GM04503 (cell line): ENCODE measurements at places on chromosomes 7 and 10.
A peak's percentile ranks its signal among the peaks of the same experiment; 100 is the strongest.

- DNase-seq = no peak
Measured at GRCh38 chr10:15352836-15353235, 18.3 kb downstream of the FAM171A1 start.

- DNase-seq = no peak
Measured at GRCh38 chr7:44290252-44290620, 35.2 kb downstream of the CAMK2B start.

DNA sequence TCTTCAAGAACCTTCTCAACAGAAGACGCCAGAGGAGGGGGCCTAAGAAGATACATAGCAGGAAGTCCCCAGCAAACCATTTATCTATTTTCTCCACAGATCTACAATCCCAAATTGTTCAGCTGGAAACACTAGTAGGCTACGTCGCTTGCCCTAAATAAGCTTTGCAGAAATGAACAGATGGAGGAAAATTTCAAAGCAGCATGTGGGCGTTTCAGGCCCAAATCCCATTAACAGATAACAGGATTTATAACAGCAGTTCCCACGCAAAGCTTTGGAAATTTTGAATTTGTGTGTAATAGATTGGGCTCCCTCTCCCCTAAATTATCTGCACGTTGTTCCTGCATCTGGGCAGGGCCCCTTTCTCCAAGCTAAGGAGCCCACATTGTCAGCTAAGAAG is 60.6 kb upstream of the FRMD4A start:
- no peak for DNase-seq

- DNase-seq = no peak
Measured at GRCh38 chr10:120555842-120556532, 99.0 kb downstream of the PLPP4 start.

GRCh38 chr7:131518626-131519025 is 37.8 kb downstream of the PODXL start:
- no peak for DNase-seq

GRCh38 chr10:33921970-33922605 is 587.6 kb upstream of the NRP1 start:
- DNase-seq = no peak

- no peak for DNase-seq
Measured at GRCh38 chr7:24419511-24419910, 135.5 kb downstream of the NPY start.

DNA sequence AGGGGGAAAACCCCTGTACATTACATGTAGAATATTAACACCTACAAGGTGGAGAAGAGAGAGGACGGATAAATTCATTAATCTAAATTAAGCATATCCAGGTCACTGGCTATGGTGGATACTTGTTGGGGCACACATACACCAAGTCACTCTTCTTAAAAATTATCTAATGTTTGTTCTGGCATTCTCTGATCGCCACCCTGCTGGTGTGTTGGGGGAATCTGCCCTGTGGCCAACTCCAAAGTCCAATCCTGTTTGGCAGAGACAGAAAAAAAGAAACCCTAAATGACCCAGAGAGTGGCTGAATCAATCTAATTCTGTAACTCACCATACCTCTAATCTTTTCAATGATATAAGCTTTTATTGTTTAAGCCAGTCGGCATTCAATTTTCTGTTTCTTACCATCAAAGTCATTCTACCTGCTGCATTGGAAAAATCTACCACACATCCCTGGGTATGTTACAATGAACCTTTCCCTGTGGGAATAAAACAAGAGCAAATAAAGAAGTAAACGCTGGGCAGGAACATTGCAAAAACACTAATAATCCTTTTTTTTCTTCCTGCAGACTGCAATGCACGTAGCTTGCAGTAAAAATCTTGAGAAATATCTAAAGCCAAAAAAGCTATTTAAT is 34.2 kb downstream of the ELMO1 start:
- no peak for DNase-seq

- peak; percentile 29 for DNase-seq
Measured at GRCh38 chr10:78552261-78552811, 516.4 kb upstream of the ZMIZ1 start.

- no peak for DNase-seq
Measured at GRCh38 chr10:20040012-20040411, 223.8 kb downstream of the PLXDC2 start.

DNA sequence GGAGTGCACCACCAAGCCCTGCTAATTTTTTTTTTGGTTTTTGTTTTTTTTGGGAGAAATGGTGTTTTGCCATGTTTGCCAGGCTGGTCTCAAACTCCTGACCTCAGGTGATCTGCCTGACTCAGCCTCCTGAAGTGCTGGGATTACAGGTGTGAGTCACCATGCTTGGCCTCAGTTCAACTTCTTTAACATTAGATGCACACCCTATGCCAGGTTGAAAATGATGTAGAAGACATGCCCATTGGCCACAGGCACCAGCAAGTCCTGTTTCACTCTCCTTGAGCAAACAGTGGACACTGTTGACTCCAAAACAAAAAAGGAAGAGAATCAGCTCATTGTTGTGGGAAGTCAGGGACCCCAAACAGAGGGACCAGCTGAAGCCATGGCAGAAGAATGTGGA is 1205.3 kb downstream of the REEP3 start:
- DNase-seq = no peak

- no peak for DNase-seq
Measured at GRCh38 chr10:91313-91712, 42.2 kb upstream of the TUBB8 start.

- no peak for DNase-seq
Measured at GRCh38 chr10:66746711-66747110, 179.1 kb upstream of the LRRTM3 start.

- DNase-seq = no peak
Measured at GRCh38 chr10:113130014-113130641, 180.1 kb downstream of the TCF7L2 start.

DNA sequence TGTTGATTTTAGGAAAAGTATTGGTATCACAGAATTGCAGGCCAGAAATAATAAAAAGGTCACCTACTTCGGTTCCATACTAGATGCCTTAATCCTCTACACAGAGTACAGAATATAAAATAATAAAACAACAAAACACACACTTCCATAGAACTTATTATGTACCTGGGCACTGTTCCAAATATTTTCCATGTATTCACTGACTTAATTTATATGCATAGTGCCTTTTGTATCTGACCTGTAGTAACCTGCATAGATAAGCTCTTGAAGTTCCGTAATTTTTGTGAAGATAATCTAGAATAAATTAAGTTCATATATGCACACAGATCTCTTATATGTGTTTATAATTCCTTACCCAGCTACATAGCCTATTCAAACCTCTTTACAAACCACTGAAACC is 78.3 kb downstream of the RAPGEF5 start:
- DNase-seq = no peak

DNA sequence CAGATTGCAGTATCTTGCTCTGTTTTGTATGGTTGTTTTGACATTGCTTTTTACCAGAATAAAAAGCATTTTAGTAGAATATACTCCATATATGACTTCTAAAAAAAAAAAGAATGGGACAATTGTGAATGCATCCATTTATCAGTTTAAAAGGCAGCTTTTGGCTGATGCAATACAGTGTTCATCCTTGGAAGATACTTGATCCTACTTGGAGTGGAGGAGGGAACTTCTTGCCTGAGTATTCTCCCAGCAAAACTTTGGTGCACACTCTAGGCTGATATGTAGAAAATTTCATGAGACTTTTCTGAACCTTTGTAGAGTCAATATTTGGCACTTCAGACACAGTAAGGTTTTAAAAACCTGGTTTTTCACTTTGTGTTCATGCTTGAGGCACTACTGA is 40.2 kb downstream of the WDR11 start:
- no peak for DNase-seq

- DNase-seq = no peak
Measured at GRCh38 chr10:117718986-117719920, 176.7 kb downstream of the EMX2 start.

- no peak for DNase-seq
Measured at GRCh38 chr7:11749629-11750028, 82.4 kb downstream of the THSD7A start.

DNA sequence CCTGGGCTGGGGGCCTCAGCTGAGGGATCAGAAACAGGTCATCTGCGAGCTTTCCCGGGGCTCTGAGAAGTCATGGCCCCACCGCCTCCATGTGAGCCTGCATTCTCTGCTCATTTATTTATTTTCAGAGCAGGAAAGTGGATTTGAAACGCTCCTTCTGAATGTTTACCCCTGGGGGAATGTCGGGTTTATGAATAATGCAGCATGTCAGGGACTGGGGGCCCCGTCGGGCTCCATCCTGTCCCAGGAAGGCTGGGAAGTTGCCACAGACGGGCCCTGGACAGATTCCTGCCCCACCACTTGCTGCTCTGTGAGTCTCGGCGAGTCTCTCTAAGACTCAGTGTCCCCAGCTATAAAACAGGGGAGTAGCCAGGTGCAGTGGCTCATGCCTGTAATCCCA is 11.9 kb upstream of the GTF2IRD1 start:
- no peak for DNase-seq

DNA sequence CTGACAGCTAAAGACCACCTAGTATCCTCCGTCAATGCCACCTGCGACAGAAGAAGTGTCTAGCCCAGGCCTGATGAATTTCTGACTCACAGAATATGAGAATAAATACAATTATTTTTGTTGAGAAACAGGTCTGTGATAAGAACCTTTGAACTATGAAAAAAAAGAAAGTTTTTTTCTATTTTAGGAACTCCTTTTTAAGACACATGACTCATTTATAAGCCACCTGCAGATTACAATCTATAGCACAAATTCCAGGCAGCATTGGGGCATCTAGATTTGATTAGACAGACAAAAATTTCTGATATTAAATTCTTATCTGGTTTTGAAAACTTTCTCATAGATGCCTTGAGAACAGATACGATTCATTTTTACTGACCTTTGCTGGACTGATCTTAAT is 256.7 kb upstream of the LYZL1 start:
- DNase-seq = no peak

DNA sequence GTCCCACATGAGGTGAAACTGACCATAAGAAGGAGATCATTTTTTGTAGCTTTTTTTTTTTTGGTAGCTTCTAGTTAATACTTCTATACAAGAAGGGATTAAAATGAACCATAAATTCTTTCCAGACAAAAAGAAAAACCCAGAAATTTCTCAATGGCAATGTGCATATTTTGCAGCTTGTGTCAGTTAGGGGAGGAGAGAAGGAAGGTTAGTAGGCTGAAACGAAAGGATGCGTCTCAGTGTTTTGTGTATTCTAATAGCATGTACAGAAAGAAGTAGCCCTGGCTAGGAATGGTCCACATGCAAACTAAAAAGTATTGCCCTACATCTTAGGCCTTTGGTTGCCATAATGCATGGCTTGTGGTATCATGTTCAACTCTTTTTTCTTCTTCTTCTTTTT is 90.6 kb downstream of the CACNB2 start:
- peak; percentile 11 for DNase-seq

DNA sequence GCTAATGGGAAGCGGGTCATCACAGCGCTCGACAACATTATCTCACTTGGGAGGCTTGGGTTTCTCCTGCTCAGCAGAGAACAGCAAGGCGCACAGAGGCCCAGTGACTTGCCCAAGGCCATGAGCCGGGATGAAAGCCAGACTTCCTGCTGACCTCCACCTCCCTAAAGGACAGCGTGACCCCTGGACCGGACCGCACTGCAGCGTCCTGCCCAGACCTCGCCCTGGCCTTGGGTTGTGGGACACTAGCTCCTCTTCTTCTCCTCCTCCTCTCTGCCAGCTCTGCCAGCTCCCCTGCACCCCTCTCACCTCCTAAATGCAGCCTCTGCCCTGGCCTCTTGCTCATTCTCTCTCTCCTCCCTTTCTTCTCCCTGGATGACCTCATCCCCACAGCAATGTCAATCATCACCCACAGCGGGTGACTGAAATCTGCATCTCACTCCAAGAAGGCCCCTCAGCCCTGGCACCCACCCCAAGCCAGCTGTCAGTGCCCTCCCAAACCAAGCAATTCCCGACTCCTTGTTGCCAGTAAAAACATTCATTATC is 19.4 kb downstream of the SPOCK2 start:
- DNase-seq = no peak

DNA sequence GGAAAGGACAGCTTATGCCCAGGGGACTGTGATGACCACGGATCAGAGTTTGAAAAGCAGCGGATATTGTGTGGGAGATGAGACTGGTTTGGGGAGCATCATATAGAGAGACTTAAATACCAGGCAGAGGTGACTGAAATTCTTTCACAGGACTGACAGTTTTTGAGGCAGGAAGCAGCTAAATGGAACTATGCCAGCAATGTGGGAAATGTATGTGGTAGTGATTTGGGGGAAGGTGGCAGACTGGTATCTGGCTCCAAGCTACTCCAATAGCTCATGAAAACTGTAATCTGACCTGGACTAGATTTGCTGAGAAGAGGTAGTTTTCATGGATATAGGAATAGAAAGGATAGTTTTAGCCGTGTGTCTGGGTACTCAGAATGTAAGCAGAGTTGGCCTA is 592.6 kb downstream of the REEP3 start:
- no peak for DNase-seq
